K562 (cell line): ENCODE measurements at places on chromosomes 4 and X. TPM values are rescaled to one million over a fixed set of nuclear protein-coding genes. Genes with fewer than 3 reads are reported as not detected.

- DNase-seq, result no peak
- no peaks in the 10 kb centered on the region for H3K4me1 ChIP-seq
- H3K27ac ChIP-seq, result no peak overlapping the region
- H3K36me3 ChIP-seq, result no peaks in the 10 kb centered on the region
- H3K4me3 ChIP-seq, result no peak overlapping the region
These were observed 286.1 kb downstream of the INPP4B start for GRCh38 chr4:142559986-142560385.

DIPK2B gene
- total RNA-seq, result not detected in 2 replicates

DNA sequence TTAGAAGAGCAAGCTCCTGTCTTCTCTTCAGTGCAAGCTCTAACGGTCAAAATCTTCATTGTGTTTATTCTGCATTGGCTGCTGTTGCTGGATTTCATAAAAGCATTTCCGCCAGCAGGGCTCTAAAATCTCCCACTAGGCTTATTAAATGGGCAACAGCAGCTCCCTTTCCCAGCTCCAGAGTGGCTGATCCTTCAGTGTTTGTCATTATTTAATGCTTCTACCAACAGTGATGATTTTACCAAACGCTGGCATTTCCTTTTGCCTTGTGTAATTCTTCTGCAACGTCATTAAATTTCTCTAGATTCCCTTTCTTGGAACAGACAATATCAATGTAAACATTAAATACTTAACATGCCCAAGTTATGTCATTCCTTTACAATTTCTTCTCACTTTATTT lies 20.1 kb downstream of the SLC7A11 start:
- H3K36me3 ChIP-seq, result peaks cover 74% of the 10 kb centered on the region
- H3K27me3 ChIP-seq, result no peaks in the 10 kb centered on the region
- no peak overlapping the region for H3K27ac ChIP-seq
- no peak overlapping the region for H3K4me3 ChIP-seq

GRCh38 chr4:7735961-7736360 lies 203.7 kb downstream of the AFAP1 start:
- H3K4me1 ChIP-seq, result no peaks in the 10 kb centered on the region
- H3K27ac ChIP-seq, result no peak overlapping the region
- H3K27me3 ChIP-seq, result peaks cover 14% of the 10 kb centered on the region; the same call in 1 of the 3 replicates
- H3K4me3 ChIP-seq, result no peak overlapping the region

DNA sequence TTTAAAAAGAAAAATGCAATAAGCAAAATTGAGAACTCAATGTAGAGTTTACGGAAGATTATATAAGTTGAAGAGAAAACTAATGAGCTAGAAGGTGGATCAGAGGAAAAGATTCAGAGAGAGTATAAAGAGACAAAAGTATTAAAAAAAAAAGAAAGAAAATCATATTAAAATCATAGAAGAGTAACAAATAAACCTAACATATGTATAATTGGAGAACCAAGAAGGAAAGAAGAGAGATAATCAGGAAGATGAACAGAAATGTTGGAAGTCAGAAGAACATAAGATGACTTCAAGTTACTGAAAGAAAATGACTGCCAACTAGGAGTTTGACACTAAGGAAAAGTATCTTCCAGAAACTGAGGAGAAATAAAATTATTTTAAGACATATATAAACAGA lies 34.3 kb upstream of the ANTXR2 start:
- no peaks in the 10 kb centered on the region for H3K27me3 ChIP-seq
- H3K36me3 ChIP-seq, result no peaks in the 10 kb centered on the region
- H3K4me1 ChIP-seq, result no peaks in the 10 kb centered on the region
- no peak overlapping the region for H3K4me3 ChIP-seq
- no peak for DNase-seq

- DNase-seq, result no peak
- H3K4me3 ChIP-seq, result no peak overlapping the region
- H3K27me3 ChIP-seq, result no peaks in the 10 kb centered on the region; the same call in 1 of the 3 replicates
- no peaks in the 10 kb centered on the region for H3K36me3 ChIP-seq
These were observed 32.1 kb downstream of the TSPAN5 start for GRCh38 chr4:98626350-98626749.

- DNase-seq, result no peak
- no peaks in the 10 kb centered on the region for H3K27me3 ChIP-seq
- H3K4me1 ChIP-seq, result no peaks in the 10 kb centered on the region
- H3K36me3 ChIP-seq, result no peaks in the 10 kb centered on the region
These were observed 467.0 kb upstream of the DIPK2B start for GRCh38 chrX:45667666-45668065.

DNA sequence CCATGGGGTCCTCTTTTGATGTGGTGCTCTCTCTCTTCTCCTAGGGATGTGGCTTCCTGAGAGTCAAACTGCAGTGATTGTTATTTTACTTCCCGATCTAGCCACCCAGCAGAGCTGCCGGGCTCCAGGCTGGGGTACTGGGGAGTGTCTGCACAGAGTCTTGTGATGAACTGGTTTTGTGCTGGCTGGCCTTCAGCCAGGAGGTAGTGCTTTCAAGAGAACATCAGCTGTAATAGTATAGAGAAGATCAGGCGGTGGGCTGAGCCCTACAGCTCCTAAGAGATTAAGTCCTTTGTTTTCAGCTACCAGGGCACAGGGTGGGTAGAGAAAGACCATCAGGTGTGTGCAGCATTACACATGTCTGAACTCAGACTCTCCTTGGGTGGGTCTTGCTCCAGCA lies 59.0 kb upstream of the AGTR2 start:
- H3K27me3 ChIP-seq, result no peaks in the 10 kb centered on the region
- no peak overlapping the region for H3K27ac ChIP-seq
- H3K4me3 ChIP-seq, result no peak overlapping the region
- H3K4me1 ChIP-seq, result no peaks in the 10 kb centered on the region

DNA sequence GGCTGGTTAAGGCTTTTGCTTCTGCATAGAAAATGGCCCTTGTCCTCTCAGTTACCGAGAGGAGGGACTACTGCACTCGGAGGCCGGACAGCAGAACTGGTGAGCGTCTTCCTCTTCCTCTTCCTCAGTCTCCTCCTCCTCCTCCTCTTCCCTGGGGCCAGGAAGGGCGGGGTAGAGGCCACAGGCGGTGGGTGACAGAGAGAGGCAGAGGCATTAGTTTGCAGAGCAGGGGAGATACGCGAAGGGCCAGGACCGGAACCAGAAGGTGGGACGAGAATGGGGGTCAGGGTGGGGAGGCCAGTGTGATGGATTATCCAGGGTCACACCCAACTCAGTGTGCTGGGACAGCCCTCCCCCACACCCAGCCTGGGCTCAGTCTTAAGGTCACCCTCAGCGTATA lies 14.5 kb downstream of the IQSEC2 start:
- peak overlapping the region; percentile 46 for H3K27ac ChIP-seq
- H3K4me1 ChIP-seq, result peaks cover 33% of the 10 kb centered on the region
- H3K27me3 ChIP-seq, result no peaks in the 10 kb centered on the region
- DNase-seq, result peak; percentile 73

DNA sequence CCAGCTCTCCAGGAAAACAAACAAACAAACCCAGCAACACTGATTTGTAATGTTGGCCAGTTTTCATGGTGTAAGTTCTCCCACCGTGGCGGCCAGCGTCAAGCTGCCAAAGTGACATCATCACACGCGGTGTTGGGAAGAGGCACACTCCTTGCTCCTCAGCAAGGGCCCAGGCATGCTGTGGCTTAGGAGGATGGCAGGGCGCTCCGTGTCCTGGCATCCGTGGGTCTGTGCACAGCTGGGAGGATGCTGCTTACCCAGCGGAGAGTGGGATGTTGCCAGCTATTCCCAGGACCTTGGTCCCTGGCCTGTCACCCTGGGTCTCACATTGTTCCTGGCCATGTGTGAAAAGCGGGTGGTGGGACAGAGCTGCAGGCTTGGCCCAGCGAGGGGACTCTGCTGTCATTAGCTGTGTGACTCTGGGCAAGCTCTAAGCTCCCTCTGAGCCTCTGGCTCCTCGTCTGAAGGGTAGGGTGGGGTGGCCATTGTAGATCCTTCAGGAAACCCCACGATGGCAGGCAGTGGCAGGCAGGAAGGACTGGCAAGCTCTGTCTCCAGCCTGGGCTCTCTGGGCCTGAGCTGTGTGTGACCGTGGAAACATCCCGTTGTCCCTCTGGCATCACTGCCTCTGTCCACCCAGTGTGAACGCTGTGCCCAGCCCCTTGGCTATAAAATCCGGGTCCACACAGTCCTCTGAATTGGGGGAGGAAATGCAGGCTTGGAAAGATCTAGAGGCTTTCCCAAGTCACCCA lies 10.8 kb downstream of the PSAPL1 start:
- DNase-seq, result no peak
- H3K4me1 ChIP-seq, result no peaks in the 10 kb centered on the region
- no peak overlapping the region for H3K4me3 ChIP-seq
- no peaks in the 10 kb centered on the region for H3K36me3 ChIP-seq
- H3K27ac ChIP-seq, result no peak overlapping the region

GSX2 gene
- total RNA-seq, result not detected in 2 replicates

GRCh38 chrX:97524997-97525396 lies 641.3 kb downstream of the RPA4 start:
- H3K36me3 ChIP-seq, result no peaks in the 10 kb centered on the region
- no peak for DNase-seq
- no peaks in the 10 kb centered on the region for H3K27me3 ChIP-seq
- H3K4me1 ChIP-seq, result no peaks in the 10 kb centered on the region
- H3K27ac ChIP-seq, result no peak overlapping the region

ADH6 gene
- total RNA-seq, result not detected in 2 replicates

DNA sequence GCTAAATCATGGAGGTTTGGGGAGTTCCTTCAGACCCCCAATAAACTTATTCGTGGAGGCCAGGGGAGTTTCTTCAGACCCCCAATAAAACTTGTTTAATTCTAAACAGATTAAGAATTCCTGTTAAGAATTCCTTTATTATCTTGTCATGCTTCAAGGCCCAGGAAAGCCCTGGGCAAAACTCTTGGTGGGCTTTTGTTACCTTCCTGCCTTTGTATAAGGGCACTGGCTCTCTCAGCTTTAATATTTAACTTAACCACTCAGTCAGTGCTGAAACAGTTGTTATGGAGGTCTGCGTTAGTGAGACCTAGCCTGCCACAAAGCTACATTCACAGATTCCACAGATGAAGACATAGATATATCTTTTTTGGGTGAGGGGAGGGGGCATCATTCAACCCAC lies 29.0 kb upstream of the LGI2 start:
- peaks cover 5% of the 10 kb centered on the region; the same call in 1 of the 2 replicates for H3K27me3 ChIP-seq
- no peaks in the 10 kb centered on the region for H3K36me3 ChIP-seq
- H3K27ac ChIP-seq, result no peak overlapping the region
- no peaks in the 10 kb centered on the region for H3K4me1 ChIP-seq
- no peak overlapping the region for H3K4me3 ChIP-seq
- no peak for DNase-seq

XPNPEP2 gene
- 0.04 TPM in 1 of 2 replicates, not detected in the other for total RNA-seq

ADGRL3 gene
- 0.09 and 0.11 TPM in 2 replicates for total RNA-seq

FAT1 gene
- total RNA-seq, result 30.0 and 31.4 TPM in 2 replicates

CLDN34 gene
- total RNA-seq, result not detected in 2 replicates

DNA sequence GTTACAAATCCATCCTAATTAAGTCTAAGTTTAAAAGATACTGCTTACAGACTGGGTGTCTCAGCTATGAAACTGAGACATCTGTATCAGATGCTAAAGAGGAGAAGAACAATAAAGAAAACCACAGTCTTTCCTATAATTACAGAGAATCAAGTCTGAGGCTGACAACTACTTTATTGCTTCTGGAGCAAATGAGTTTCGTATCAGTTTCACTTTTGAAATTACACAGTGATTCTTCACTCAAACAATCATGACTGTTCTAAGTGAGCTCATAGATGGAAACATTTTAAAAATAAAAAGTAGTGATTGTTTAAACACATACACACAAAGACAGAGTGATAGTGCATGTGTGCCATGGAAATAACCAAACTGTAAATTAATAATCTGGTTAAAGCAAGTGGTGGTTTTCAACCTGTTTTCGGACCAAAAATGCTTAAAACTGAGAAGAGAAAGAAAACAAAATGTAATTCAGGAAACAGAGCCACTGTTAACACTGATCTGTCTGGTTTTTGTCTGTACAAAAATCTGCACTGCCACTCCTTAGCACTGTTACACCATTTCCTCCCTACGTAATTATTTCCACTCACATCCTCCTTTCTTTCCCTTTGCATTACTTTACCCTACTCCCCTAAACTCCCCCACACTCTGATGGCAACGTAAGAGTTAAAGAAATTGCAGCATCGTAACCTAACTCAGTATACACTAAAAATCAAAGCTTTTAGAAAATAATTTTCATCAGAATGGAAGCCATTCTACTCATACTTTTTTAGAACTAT lies 12.5 kb downstream of the RFC1 start:
- H3K4me1 ChIP-seq, result no peaks in the 10 kb centered on the region; the same call in none of the 2 replicates
- no peak overlapping the region for H3K27ac ChIP-seq
- H3K36me3 ChIP-seq, result peaks cover 32% of the 10 kb centered on the region; the same call in 2 of the 3 replicates
- H3K27me3 ChIP-seq, result no peaks in the 10 kb centered on the region

GRCh38 chrX:7244405-7244804 lies 96.5 kb upstream of the PUDP start:
- no peak overlapping the region for H3K4me3 ChIP-seq
- no peak overlapping the region for H3K27ac ChIP-seq
- no peaks in the 10 kb centered on the region for H3K36me3 ChIP-seq
- H3K27me3 ChIP-seq, result no peaks in the 10 kb centered on the region
- DNase-seq, result no peak

MAGEB2 gene
- 88.8 and 93.1 TPM in 2 replicates for total RNA-seq

- no peaks in the 10 kb centered on the region for H3K36me3 ChIP-seq
- no peak overlapping the region for H3K27ac ChIP-seq
- no peak for DNase-seq
- H3K4me1 ChIP-seq, result no peaks in the 10 kb centered on the region
These were observed 315.7 kb downstream of the HNRNPD start for GRCh38 chr4:82057990-82058544.
